ENCODE measurements at places on chromosomes 3 and 15. TPM values are rescaled to one million over a fixed set of nuclear protein-coding genes. Genes with fewer than 3 reads are reported as not detected.

CACNA2D2 gene
- not detected for total RNA-seq

PDE12 gene
- total RNA-seq, result 17.1 TPM

ARNT2 gene
- total RNA-seq, result 30.0 TPM

MGA gene
- 40.2 TPM for total RNA-seq

CX3CR1 gene
- total RNA-seq, result under 0.01 TPM

GXYLT2 gene
- total RNA-seq, result 75.1 TPM

GRK7 gene
- not detected for total RNA-seq

RPUSD2 gene
- total RNA-seq, result 11.5 TPM

ISLR gene
- 77.5 TPM for total RNA-seq

GRCh38 chr15:88707771-88708654, 69.2 kb downstream of the ISG20 start:
- peak; percentile 95 for DNase-seq

GRCh38 chr3:190345878-190346277, 23.6 kb upstream of the CLDN1 start:
- DNase-seq, result no peak

GRCh38 chr3:123140550-123140949, 61.2 kb upstream of the SEC22A start:
- DNase-seq, result no peak

- no peak for DNase-seq
Measured at GRCh38 chr15:36793205-36793873, 213.9 kb downstream of the CDIN1 start.

GRCh38 chr15:95995375-95996168, 334.9 kb upstream of the NR2F2 start:
- no peak for DNase-seq

GRCh38 chr15:61364871-61365270, 135.8 kb upstream of the RORA start:
- DNase-seq, result no peak

- DNase-seq, result peak; percentile 43
Measured at GRCh38 chr3:32078085-32078634, 28.3 kb upstream of the GPD1L start.

GRCh38 chr15:35195649-35196048, 110.6 kb upstream of the NANOGP8 start:
- no peak for DNase-seq

DNA sequence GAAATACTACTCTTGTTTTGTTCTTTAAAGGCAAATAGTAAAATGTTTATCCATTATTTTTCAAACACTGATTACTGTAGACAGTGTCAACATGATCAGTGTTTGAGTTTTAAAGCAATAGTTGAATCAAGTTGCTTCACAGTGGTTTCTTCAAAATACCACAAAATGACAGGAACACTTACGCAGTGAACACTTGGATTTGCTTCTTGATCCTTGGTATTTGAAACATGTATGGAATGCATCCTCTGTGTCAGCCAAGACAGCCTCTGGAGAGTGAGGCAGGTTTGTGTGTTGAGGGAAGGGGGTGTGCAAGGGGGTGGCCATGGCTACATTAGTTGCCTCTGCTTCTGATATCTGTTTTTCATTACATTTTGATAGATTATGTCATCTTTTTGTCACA, 413.0 kb downstream of the RBMS3 start:
- no peak for DNase-seq

DNA sequence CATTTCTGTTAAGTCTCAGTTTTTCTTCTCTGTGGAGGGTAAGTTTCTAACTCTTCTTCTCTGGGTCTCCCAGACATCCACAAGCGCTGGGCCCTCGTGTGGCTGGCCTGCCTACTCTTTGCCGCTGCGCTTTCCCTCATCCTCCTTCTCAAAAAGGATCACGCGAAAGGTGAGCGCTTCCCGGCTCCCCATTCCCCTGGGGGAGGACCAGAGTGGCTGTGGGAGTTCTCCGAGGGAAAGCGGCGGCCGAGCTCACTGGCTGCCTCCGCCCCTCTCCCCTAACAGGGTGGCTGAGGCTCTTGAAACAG, 1.1 kb upstream of the CRELD1 start:
- DNase-seq, result no peak

- no peak for DNase-seq
Measured at GRCh38 chr15:33720952-33721351, 247.3 kb upstream of the CHRM5 start.

DNA sequence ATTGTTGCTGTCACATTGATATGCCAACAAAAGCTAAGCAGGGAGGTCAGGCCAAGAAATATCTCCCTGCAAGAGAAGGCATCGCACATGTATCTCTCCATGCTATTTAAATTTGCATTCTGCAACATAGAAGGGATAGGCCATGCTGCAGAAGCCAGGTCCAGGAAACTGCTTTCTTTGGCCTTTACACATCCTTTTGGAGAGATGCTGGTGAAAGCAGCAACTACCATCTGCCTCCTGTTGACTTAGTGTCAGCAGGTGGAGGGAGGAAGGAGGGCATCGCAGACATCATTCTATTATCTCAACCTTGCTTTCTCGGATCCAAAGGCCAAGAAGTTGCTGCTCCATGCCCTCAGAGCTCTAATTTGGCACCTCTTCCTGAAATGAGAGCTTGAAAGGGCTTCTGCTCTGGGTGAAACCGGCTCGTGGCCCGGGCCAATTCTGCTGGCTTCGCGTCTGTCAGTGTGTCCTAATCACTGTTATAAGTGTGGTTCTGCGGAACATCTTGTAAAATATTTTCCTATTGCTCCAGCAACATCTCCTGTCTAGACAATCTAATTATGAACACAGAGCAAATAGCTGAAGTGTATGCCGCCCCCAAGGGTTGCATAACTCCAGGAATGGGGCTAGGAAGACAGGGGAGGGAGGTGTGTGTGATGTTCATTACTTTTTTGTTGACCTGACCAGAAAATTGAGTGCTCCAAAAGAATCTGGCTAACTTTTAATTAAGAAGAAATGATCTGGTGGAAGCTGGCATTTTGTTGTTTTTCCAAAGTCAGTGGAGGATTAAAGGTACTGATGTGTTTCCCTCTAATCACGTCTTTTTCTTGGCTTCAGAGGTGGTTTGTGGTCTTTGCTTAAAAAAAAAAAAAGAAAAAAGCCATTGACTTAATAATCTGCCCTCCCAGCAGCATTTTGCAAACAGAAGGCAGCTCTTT, 89.1 kb downstream of the TPRG1 start:
- no peak for DNase-seq

- DNase-seq, result no peak
Measured at GRCh38 chr3:194935632-194936470, 250.2 kb downstream of the FAM43A start.

DNA sequence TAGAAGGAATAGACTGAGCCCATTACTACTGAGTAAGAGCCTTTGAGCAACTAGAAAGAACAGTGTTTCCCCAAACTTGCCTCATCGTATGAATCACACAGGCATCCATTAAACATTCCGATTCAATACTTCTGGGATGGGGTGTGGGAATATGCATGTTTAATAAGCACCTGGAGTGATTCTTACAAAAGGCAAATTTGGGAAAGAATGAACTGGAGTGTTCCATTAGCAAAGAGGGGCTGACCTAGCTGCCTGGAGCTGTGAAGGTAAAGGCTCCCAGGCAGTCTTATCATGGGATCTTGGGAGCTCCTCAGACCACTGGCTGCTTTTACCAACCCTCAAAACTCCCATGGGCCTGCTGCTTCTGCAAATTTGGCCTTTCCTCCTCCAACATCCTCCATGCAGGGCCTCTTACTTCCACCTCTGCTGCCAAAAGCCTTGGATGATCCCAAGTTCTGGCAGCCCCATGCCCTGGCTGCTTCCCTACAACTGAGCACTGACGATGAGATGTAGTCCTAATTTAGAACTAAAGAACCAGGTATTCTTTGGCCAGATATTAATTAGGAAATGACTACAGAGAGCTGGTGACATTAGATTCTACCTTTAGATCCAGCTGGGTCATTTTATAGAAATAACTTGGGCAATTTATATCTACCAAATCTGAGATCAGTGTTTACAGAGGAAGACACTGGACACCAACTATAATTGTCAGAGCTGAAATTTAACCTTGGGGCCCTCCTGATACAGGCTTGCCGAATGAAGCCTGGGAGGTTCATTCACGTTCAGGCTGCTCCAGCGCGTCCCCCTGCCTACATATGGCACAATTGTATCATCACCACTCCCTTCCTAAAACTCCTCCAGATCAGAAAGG, 11.2 kb upstream of the HOMER2 start:
- DNase-seq, result peak; percentile 89

GRCh38 chr3:33490641-33491241, 50.5 kb upstream of the UBP1 start:
- no peak for DNase-seq

- peak; percentile 78 for DNase-seq
Measured at GRCh38 chr3:169657351-169658124, 6.0 kb downstream of the MECOM start.

DNA sequence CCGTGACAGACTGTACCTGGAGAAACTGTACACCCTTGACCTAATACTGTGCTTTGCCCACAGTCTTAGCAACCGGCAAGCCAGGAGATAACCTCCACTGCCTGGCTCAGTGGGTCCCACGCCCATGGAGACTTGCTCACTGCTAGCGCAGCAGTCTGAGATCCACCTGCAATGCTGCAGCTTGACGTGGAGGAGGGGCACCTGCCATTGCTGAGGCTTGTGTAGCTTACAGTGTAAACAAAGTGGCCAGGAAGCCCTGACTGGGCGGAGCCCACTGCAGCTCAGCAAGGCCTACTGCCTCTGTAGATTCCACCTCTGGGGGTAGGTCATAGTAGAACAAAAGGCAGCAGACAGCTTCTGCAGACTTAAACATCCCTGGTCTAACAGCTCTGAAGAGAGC, 189.3 kb downstream of the EDEM1 start:
- no peak for DNase-seq

DNA sequence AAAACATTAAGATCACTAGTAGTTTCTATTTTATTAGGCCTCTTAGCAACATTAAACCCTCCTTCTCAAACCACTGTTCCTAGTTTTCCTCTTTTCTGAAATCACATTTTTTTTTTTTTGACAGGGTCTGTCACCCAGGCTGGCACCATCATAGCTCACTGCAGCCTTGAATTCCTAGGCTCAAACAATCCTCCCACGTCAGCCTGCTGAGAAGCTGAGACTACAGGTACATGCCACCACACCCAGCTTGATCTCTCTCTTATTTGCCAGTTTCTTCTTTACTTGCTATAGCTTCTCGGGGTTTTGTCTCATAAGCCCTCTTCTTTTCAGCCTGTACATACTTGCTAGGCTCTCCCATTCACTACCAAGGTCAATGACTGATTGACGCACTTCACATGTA, 28.0 kb downstream of the SENP8 start:
- peak; percentile 18 for DNase-seq

GRCh38 chr3:56005196-56005805, 463.0 kb downstream of the ERC2 start:
- DNase-seq, result no peak

GRCh38 chr3:187122261-187122660, 17.0 kb downstream of the RPL39L start:
- no peak for DNase-seq

DNA sequence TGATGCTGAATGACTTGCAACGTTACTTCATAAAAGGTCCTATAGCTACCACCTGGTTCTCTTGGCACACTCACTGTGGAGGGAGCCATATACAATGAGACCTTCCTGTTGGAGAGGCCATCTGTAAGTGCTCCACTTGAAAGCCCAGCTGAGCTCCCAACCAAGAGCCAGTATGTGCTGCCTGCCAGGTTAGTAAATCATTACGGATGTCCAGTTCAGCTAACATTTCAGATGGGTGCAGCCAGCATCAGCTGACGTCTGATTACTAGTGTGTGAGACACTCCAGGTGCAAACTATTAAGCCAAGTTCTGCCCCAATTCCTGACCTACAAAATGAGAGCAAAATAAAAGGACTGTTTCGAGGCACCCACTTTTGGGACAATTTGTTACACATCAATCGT, 274.4 kb upstream of the ROBO2 start:
- no peak for DNase-seq

DNA sequence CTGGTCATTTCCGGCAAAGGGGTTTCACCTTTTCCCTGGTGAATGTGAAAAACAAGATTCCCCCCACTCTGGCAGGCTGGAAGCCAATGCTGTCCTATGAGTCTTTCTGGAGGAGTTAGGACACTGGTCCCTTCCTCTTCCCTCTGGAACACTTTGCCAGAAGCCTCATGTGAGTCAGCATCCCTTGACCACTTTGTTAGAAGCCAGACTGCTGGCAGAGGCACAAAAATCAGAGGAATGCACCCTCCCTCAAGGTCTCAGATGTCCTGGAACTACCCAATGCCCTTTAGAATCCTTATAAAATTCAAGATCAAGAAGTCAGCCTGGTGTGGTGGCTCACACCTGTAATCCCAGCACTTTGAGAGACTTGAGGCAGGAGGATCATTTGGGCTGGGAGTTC, 26.6 kb downstream of the ITGB5 start:
- peak; percentile 86 for DNase-seq

DNA sequence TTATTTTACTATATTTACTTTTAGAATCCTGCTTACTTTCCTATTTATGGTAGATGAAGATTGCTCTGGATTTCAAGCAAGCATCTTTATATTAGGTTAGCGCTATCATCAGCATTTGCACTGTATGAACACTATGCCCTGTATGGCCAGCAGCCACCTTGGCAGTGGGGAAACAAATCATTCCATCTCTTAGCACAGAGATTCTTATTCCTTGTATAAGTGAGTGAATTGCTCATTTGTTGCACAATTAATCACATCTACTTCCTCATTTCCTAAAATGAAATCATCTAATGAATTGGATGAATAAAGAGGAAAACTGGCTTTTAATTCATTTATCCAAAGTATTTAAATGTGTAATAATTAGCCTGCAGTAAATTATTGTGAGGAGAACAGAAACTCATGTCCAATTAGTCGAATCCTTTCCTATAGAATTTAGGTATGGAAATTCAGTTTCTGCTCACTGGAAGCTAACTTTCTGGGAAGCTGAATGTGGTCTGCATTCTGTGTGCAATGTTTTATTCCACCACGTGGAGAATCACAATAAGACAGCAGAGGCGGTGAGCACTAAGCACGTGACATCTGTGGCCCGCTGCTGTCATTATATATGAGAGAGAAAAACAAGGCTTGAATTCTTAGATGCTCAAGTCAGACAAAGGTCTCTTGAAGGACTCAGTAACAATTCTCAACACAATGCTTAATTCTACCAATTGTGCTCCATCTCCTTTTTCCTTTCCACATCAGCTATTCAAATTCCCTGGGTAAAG, 93.4 kb downstream of the PEX5L start:
- DNase-seq, result no peak

DNA sequence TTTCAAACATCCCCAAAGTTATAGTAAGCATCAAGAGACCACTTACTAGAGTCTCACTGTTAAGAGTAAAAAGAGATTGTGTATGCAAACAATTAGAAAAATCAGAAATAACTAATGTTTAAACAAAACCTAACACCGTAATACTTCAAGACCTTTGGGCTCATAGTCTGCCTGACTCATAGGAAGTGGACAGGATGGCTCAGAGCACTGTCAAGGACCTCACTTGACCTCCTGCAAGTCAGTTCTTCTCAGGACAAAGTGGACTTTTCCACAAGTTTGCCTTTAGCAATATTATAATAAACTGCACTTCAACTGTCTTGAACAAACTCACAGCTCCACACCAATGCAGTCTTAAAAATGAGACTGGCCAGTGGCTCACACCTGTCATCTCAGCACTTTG, 34.8 kb downstream of the IL12A start:
- DNase-seq, result no peak
